HFFc6 (cell line): ENCODE measurements at places on chromosomes 7 and 10.

- no peak for DNase-seq
Observed at GRCh38 chr10:95976362-95977229, 66.8 kb upstream of the CCNJ start.

GRCh38 chr7:42175834-42176723, 60.9 kb downstream of the GLI3 start:
- peak; percentile 8 for DNase-seq

GRCh38 chr10:102384606-102385429, 10.7 kb upstream of the NFKB2 start:
- DNase-seq, result peak; percentile 23

DNA sequence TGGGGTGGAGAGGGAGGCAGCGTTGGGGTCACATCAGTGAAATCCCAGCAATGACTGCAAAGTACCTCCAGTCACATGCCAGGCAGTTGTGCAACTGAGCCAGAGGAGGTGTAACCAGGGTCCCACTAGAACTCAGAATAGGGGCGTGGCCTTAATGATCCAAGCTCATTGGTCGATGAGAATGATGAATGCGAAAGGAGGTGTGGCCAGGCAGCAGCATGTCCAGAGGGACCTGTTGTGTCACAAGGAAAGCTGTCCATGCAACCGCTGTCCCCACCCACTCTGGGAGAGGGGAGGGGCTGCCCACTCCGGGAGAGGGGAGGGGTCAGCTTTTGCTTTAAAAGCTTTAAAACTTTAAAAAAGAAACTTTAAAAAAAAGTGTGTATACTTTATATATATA, 25.3 kb upstream of the MTPAP start:
- no peak for DNase-seq

DNA sequence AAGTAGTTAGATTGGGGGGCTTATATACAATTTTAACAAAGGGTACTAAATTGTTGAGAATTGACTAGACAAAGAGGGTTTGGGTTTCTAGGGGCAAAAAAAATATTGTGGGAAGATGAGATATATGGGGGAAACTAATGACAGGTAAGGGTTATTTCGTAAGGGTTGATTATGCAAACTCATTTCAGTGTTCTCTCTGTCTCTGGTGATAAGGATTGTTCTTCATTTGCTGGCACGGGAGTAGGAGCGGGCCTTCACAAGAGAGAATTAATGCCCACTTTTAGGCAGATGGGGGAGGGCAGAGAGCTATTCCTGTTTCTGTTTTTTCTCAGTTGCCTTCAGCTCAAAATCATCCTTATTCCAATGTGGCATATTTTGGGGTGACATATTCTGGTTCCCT, 258.4 kb downstream of the EXOC4 start:
- no peak for DNase-seq
